CD8-positive, alpha-beta T cell (primary cell): ENCODE measurements at places on chromosomes 3 and 15. TPM values are rescaled to one million over a fixed set of nuclear protein-coding genes. Genes with fewer than 3 reads are reported as not detected.

DNA sequence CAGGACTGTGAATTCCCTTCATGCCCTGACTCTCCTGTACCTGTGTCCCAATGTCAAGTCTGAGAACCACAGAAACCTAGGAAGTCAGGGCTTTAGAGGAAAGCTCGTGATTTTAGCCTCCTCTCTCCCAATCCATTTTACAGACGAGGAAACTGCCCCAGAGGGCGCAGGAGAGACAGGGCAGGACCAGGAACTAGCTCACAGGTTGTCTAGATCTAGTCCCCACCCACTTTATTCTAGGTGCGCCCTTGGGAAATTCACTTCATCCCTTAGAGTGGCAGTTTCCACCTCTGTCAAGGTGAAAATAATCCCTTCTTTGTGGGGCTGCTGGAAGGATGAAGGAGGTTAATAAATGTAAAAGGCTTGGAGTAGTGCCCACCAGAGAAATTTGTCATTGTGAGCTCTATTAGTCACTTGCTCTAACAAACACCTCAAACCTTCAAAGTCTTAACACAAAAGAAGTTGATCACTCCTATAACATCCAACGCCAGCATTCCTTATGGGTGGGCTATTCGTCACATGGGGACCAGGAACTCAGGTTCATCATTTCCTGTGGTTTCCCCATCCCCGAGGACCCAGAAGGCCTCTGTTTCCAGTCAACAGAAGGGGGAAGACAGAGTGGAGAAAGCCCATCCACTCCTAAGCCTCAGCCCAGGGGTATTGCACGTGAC, 282.3 kb downstream of the XXYLT1 start:
- DNase-seq, result no peak

- no peak for DNase-seq
Observed at GRCh38 chr3:97942801-97943546, 29.3 kb downstream of the RIOX2 start.

GRCh38 chr3:32026593-32026992, 45.0 kb downstream of the ZNF860 start:
- DNase-seq, result no peak

DNA sequence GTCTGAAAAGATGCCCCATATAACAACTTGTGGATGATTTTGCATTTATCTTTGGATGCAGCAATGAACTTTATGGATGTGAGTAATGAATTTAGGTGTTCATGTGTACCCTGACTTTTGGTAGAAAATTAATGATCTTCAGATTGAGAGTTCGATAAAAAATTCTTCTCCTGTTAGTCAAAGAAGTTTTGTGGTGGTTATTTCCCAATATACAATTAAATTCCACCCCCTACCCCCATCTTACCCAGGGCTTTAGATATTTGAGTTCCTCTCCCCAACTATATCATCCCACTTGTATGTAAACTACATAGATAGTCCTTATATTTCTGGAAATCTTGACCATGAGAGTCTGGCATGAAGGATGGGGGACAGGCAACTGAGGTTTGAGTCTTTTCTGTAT, 126.1 kb upstream of the ALDH1A3 start:
- DNase-seq, result no peak

DNA sequence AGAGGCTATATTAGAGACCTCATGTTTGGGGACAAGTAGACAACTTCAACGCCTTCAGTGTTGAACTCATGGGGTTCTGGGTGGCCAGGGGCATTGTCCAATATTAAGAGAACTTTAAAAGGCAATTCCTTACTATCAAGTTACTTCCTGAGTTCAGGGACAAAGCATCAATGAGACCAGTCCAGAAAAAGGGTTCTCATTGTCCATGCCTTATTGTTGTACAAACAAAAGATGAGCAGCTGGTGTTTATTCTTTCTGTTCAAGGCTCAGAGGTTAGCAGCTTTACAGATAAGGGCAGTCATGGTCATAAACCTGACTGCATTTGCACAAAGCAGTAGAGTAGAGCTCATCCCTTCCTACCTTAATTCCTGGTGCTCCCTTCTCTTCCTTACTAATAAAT, 18.5 kb upstream of the PDHB start:
- DNase-seq, result no peak

- DNase-seq, result no peak
Observed at GRCh38 chr3:149603126-149604074, 54.4 kb downstream of the WWTR1 start.

- DNase-seq, result no peak
Observed at GRCh38 chr15:24862726-24863521, 91.9 kb upstream of the SNRPN start.

DNA sequence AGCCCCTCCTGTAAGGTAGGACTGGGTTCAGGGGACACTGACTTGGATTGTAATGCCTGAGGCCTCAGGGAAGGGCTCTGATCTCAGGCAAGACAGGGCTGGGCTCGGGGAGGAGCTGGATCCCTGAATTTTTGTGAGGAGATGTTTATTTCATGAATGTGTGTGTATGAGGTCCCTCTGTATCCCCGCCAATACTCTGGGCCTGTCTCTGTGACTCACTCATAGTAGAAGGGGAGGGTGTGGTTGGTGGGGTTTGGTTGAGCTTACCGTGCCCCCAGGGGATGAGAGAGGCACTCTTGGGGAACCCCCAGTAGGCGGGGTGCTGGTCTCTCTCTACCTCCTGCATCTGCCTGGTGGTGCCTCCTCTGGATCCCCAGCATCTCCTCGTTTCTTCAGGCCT, 28.1 kb downstream of the RPSA start:
- no peak for DNase-seq

- no peak for DNase-seq
Observed at GRCh38 chr15:51260202-51260601, 78.2 kb downstream of the CYP19A1 start.

GRCh38 chr3:187085021-187085666, 54.2 kb downstream of the RPL39L start:
- no peak for DNase-seq

DNA sequence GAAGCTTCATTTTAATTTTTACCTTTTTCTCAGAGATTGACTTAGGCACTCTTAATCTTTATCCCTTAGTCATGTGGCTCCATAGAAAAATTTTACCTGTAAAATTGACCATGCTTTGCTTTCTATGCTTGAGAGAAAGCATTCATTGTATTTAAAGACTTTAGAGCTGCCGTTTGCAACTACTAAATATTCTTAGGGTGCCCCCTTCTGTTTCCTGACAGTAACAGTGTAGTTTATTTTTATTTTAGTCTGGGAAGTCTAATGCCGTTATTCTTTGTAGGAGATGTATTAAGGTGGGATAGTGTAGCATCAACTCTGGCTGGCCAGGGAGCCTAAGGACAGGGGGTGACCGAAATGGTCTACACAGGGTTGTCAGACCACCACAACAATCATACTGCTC, 84.5 kb upstream of the SYNPR start:
- DNase-seq, result no peak

DNA sequence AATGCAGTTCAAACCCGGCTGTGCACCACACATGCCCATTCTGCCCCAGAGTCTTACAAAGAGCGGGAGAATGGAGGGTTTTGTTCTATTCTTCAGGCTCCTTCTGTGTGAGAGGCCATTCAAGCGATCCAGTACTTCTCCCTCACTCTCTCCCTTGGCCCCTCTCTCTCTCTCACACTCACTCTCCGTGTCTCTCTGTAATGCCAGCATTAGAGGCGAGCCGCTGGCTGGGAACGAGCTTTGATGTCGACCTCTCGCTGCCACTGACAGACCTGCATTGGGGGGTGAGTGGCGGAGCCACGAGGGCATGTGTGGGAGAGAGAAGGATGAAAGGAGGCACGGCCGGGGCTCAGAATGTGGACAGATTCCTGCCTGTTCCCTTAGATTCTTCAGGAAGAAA, 231.7 kb upstream of the ARRDC4 start:
- DNase-seq, result no peak

GRCh38 chr15:100831467-100831866, 48.2 kb upstream of the ALDH1A3 start:
- no peak for DNase-seq

GRCh38 chr15:42150219-42150970, 6.0 kb downstream of the PLA2G4F start:
- no peak for DNase-seq

DNA sequence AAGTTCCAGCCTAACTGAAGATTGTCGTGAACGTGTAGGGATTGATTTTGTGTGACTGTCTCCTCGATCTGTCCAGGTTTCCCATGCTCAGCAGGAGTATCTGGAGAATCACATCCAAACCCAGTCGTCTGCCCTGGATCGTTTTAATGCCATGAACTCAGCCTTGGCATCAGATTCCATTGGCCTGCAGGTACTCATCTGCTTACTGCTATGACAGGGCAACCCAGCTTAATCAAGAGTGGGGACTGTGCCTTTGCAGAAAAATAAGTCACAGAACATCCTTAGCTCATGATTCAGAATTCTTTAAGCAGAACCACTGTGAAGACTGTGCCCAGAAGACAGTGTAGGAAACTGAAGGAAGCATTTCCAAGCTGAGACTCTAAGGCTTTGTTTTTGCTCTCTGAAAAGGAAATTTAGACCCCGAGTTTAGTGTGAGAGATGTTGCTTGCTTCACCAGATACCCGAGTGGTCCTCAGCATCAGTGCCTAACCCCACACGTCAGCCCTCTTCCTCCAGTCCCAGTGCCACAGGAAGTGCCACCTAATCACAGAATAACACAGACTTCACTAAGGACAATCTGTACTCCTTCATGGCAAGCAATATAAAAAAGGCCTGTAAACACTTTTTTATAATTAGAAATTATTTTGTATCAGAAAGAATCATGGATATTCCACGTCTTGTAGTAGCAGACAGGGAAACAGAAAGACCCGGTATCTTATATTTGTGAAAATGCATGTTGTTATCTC, 34.2 kb downstream of the MYZAP start:
- DNase-seq, result no peak

GRCh38 chr3:64741341-64741740, 53.5 kb upstream of the ADAMTS9 start:
- no peak for DNase-seq

GRCh38 chr3:130504701-130505100, 12.3 kb upstream of the COL6A6 start:
- DNase-seq, result no peak

DNA sequence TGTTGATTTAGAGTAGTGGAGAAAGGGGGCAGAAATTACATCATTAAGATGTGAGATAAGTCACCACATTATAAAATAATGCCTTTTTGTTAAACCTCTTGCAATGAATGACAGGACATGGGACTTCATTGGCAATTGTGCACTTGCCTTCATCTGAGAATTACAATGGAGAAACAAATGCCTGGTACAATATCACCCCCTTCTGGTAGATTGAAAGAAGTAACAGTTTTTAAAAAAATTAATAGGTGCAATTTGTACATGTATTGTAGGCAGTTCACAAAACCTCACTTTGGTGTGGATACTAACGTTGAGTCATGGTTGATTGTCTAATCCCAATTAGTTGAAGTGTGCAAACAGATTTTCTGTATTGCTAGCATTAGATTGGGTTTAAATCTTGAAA, 4.6 kb upstream of the P2RY14 start:
- no peak for DNase-seq

Gene SPTSSB
- total RNA-seq, result not detected

Gene TMC3
- total RNA-seq, result not detected

Gene CATSPER2
- 5.2 TPM for total RNA-seq

Gene USP19
- total RNA-seq, result 88.6 TPM

Gene HTR3E
- not detected for total RNA-seq

Gene GNAT1
- 0.28 TPM for total RNA-seq

Gene PRTG
- not detected for total RNA-seq

Gene TF
- 0.65 TPM for total RNA-seq

Gene PRR23C
- not detected for total RNA-seq

Gene RTP1
- total RNA-seq, result not detected

Gene AGTR1
- total RNA-seq, result not detected

Gene MRPL3
- 45.0 TPM for total RNA-seq

Gene FGD5
- not detected for total RNA-seq
